NCI-H524 (cell line): ENCODE measurements at places on chromosomes 13 and 19.

GRCh38 chr13:94710881-94711560, 1.3 kb downstream of the SOX21 start:
- DNase-seq: peak; percentile 60

DNA sequence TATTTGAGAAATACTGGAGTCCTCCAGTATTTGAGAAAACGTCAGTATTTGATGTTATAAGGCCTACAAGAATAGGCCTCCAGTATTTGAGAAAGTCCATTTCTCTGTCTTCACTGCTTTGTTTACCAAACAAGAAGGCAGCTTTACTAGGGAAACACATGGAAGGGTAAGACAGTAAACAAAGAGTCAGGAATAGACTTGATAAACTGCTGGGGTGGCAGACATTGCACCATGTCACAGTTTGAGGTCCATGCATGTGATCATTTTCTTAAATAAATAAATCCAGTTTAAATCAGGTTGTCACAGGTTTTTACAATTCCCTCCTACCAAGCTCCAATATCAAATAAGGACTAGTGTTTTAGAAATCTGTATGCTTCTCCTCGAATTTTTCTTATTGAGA, 1431.0 kb upstream of the SPRY2 start:
- no peak for DNase-seq

- no peak for DNase-seq
Measured at GRCh38 chr19:52621376-52621775, 16.8 kb downstream of the ZNF83 start.

GRCh38 chr13:26820871-26821270, 60.3 kb upstream of the GPR12 start:
- DNase-seq: no peak

DNA sequence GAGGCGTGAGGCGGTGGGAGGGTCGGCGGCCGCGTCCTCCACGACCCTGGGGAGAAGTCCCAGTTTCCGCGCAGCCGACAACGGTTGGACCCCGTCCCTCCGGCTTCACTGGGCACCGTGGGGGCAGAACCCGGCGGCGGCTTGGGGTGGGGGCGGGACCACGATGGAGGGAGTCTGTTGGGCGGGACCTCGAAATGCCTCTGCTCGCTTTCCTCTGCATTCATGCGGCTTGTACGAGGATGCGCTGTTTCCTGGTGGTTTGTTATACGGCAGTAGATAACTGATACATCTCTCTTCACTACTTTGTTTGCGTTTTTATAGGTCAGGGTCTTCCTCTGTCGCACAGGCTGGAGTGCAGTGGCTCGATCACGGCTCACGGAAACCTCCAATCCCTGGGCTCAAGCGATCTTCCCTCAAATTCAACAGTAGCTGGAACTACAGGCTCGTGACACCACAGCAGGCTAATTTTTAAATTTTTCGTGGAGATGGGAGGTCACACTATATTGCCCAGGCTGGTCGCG, 24.6 kb upstream of the ZNF846 start:
- DNase-seq: no peak

DNA sequence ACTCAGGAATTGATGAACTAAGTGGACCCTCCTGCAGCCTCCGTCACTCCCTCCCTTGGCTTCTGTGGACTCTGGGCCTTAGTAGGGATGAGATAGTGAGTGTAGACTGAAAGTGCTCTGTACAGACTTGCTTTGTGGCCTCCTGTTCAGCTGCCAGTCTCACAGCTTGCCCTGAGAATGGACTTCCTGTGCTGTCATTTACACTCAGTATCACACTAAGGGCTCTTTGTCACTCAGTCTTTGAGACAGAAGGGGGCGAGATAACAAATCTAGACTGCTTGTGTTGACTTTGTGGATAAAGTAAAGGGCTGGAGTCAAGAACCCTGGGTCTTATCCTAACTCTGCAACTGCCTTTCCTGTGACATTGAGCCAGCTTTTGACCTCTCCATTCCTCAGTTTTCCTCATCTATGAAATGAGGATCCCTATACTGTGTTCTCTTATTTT, 21.0 kb upstream of the SPRY2 start:
- peak; percentile 1 for DNase-seq

DNA sequence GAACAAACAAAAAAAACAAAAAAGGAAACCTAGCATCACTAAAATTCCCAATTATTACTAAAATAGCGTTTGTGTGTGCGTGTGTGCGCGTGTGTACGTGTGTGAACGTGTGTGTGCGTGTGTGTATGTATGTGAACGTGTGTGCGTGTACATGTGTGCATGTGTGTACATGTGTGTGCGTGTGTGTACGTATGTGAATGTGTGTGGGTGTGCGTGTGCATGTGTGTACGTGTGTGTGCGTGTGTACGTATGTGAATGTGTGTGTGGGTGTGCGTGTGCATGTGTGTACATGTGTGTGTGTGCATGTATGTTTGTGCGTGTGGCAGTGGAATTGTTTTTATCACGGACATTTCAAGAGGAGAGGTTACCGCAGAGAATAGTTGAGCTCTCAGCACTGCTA, 21.6 kb downstream of the CATSPERD start:
- DNase-seq: no peak

GRCh38 chr13:38686577-38687245, at the start of gene FREM2:
Gene FREM2 (plus strand): TSS chr13:38687077. CDS start chr13:38687345, 268 bp downstream.
- peak; percentile 86 for DNase-seq

- DNase-seq: no peak
Measured at GRCh38 chr13:50650592-50651504, 192.6 kb downstream of the DLEU7 start.

DNA sequence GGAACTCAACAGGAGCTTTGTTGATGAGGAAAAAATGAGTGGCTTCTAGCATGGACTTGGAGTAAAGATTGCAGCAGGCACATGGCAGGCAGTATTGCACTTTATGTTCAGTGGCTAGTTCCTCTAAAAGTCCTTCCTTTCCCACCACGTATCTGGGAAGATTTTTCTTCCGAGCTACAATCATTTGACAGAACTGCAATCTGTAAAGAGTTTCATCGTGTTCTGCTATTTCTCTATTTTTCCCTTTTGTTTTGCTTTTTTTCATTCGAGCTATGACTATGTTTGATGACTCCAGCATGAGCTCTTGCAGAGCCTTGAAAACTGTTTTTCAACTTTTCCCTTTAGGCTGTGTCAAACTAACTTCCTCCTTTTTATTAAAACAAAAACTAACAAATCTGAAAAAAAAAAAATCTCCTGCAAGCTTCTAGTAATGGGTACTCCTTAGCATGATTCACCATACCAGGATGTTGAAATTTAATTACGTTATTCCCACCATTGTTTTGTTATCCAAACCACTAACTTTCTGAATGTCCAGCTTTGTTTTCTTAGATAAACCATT, 12.3 kb downstream of the CLDN10 start:
- DNase-seq: no peak

GRCh38 chr13:46797501-46798237, 708 bp upstream of the ESD start:
- no peak for DNase-seq

- DNase-seq: no peak
Measured at GRCh38 chr19:49295208-49295880, 29.6 kb downstream of the SLC6A16 start.
